ENCODE measurements at places on chromosomes 4 and X. TPM values are rescaled to one million over a fixed set of nuclear protein-coding genes. Genes with fewer than 3 reads are reported as not detected.
A peak's percentile ranks its signal among the peaks of the same experiment; 100 is the strongest.

DNA sequence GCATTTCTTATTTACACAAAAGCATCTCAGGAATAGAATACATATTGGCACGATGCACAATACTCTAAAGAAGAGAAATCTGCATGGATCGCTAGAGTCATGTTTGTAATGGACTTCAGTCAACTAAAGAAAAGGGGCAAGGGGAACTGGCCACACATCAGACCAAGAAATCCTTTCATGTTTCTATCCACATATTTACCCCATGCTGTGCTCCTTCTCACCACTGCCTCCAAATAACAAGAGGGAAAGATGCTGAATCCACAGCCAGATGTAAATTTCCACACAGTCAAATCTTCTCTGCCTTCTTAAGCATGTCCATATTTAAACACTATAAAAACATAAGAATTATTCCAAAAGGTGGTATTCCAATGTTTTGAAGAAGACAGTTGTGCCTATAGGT lies 67.6 kb downstream of the COX18 start:
- no peak for DNase-seq

- DNase-seq: no peak
Observed at GRCh38 chrX:53084863-53085262, 2.7 kb downstream of the TSPYL2 start.

The ZCCHC12 gene
- total RNA-seq: 0.05 TPM

GRCh38 chr4:133151691-133152329 lies 2.7 kb downstream of the PCDH10 start:
- DNase-seq: peak; percentile 27

DNA sequence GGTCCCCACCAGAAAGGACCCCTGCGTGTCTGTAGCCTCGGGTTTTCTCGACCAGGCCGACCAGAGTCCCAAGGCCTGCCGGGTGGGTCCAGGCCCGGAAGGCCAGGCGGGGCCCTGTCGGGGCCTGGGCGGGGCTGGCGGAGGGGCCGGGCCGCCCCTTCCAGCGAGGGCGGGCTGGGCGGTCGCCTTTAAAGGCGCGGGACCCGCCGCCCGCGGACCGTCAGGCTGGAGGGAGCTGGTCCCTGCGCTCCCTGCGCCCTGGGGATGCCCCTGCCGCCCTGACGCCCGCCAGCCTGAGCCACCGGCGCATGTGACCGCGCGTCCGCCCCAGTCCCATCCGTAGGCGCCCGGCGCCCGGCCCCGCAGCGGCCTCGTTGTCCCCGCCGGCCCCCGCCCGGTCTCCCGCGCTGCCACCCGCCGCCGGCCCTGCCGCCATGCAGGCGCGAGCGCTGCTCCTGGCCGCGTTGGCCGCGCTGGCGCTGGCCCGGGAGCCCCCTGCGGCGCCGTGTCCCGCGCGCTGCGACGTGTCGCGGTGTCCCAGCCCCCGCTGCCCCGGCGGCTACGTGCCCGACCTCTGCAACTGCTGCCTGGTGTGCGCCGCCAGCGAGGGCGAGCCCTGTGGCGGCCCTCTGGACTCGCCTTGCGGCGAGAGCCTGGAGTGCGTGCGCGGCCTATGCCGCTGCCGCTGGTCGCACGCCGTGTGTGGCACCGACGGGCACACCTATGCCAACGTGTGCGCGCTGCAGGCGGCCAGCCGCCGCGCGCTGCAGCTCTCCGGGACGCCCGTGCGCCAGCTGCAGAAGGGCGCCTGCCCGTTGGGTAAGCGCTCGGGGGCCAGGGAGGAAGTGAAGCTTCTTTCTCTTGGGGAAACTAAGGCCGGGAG lies at the start of gene HTRA3:
Gene HTRA3, plus strand, starts transcription at position 220 of the 883 bp plus-strand sequence. Its CDS starts 215 bp downstream, at position 435.
- no peak for DNase-seq

GRCh38 chr4:147822128-147822527 lies 90.2 kb downstream of the ARHGAP10 start:
- no peak for DNase-seq

GRCh38 chrX:77564823-77565222 lies 117.6 kb downstream of the FGF16 start:
- peak; percentile 8 for DNase-seq

DNA sequence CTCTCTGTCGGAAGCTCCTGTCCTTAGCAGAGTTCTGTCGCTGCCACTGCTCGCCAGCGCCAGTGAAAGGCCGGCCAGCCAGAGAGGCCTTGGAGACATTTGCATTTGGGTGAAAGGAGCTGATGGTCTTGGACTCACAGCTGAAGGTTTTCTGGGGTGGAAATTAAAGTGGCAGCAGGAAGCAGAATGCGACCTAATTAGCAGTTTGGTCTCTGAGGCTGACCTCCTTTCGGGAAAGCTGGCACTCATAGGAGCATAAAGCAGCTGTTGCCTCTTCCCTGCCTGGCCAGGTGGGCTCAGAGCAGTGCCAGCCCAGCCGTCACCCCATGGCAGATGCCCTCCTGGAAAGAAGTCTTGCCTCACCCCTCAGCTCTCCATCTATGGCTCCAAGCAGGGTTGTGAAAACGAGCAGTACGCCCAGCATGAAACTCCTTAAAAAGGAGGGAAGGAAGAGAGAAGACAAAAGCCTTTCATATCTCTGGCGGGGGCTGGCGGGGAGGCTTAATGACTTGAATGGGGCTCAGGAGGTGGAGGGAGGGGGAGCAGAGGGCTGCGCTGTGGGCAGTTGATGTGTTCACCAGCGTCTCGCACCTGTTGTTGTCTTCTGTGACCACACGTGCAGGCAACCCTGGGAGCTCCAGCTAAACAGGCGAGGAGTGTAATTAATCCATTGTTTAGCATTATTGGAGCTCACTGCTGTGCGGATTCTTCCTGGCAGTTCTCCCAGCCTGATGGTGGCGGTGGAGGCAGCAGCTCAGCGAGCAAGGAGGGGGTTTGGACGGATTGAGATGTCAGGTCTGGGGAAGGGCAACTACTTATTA lies 264.0 kb downstream of the MID1IP1 start:
- no peak for DNase-seq

DNA sequence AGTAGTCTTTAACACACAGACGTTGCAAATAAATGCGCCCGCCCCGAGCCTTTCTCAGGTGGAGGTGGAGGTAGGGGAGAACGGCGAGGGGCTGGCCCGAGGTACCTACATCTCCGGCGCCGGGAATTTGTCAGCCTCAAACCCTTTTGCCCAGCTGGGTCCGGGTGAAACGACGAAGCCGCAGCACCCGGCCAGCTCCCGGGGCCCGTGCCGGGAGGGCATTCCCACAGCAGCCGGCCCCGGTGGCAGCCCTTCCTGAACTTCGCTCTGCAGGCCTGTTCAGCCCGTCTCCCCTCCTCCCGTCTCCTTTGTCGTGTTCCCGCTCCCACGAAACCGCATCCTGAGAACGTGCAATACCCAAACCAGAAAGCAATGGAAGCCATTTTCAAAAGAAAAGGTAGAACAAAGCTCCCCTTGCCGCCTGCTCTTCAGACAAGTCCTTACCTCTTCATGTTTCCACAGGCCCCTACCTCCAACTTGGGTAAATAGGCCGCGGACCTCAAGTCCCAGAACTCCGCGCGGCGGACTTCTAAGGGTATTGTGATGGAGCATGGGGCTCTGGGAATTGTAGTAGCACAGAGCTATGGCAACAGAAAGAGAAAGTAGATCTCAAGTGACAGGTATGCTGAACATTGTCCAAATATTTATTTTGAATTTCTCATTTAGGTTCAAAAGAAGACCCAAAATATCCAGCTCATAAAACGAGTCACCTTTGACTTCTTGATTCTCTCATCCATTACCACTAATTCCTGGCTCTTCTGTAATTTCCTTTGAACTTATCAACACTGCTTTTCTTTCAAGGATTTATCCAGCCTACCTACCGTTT lies at the start of gene RBM41:
Gene RBM41, minus strand, starts transcription at position 501 of the 826 bp plus-strand sequence. Its CDS starts 49 bp downstream, at position 452.
- peak; percentile 86 for DNase-seq

- no peak for DNase-seq
Observed at GRCh38 chr4:24884902-24885301, 27.9 kb downstream of the CCDC149 start.

GRCh38 chr4:87121341-87122065 lies 98.9 kb downstream of the KLHL8 start:
- DNase-seq: no peak

DNA sequence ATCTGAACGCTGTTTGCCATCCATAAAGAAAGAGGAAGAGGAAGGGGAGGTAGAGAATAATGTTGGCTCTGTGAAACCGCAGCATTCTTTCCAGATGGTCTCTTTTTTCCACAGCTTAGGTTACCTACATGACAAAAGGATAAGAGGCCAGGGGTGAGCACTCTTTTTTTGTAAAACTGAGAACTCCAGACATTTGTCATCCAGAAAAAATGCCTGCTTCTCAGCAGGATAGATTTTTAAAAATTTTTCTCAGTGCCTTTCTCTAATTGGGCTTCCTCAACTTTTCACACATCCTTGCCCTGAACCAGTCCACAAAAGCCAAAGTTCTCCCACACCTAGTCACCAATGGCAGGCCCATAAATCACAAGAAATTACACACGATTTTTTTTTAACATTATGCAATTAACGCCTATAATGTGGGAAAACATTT lies 158.1 kb upstream of the TENM3 start:
- DNase-seq: peak; percentile 80

- DNase-seq: no peak
Observed at GRCh38 chr4:173513651-173514050, 16.4 kb downstream of the HAND2 start.

DNA sequence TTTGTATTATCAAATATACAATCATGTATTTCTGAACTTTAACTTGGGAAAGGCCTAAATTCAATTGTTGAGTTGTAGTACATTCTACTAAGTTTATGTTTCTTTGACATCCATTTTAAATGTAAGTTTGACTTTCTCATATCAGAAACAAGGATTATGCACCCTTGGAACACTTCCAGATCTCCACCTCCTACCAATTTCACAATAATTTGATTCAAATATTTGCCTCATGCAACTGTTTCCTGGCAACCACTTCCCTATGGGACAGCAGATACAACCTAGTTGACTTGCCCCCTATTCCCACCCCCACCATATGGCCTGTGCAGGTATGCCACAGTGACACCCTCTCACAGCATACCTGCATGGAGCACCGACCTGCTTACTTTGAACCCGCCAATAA lies 506.4 kb upstream of the PABPC4L start:
- no peak for DNase-seq

DNA sequence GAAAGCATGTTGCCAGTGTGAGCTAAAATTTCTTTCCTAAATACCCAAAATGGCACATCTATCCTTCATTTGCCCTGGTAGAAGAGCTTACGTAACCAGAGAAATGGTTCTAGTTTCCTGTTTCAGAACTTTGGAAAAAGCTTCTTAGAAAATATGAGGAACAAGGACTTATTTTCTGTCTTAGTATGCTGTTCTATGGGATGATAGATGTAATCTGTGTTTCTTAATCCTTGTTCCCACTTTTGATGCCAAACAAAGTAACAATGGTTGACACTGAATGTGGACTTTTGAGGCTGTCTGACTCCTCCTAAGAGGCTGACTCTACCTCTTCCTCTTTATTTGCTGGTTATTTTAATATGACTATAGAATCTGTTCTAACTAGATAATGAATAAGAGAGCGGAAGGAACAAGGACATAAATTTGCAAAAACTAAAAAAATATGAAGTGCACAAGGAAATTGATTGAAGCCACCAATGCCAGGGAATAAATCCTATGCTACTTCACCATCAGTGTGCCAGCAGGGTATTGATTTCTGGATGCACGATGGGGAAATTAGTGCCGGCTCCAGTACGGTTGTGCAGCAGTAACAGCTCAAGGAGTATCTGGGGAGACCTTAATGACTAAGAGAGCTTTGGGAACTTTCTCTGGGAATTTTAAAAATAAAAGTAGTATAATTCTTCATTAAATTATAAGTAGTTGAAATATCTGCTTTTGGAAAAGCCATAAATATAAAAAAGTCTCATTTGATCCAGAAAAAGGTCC lies 39.4 kb upstream of the TET2 start:
- no peak for DNase-seq

The FBXL5 gene
- 91.0 TPM for total RNA-seq

GRCh38 chrX:11406109-11406765 lies 113.0 kb downstream of the AMELX start:
- peak; percentile 40 for DNase-seq

- no peak for DNase-seq
Observed at GRCh38 chrX:45447331-45447730, 246.7 kb upstream of the DIPK2B start.

The ESX1 gene
- total RNA-seq: not detected

The KANTR gene
- total RNA-seq: 3.3 TPM

GRCh38 chr4:37762294-37762990 lies 64.0 kb upstream of the PGM2 start:
- DNase-seq: peak; percentile 41

The PTTG2 gene
- not detected for total RNA-seq

- peak; percentile 64 for DNase-seq
Observed at GRCh38 chrX:12929701-12930100, 23.3 kb downstream of the TLR8 start.

DNA sequence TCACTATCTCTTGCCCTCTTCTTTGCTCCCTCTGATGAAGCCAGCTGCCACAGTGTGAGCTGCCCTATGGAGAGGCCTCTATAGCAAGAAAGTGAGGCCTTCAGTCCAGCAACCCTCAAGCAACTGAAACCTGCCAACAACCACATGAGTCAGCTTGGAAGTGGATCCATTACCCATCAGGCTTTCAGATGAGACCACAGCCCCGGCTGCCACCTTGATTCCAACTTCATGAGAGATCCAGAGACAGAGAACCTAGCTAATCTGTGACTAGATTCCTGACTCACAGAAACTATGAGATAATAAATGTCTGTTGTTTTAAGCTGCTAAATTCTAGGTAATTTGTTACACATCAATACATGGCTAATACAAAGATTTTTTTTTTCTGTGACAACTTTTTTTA lies 20.4 kb upstream of the WAS start:
- DNase-seq: no peak

- DNase-seq: no peak
Observed at GRCh38 chrX:49193542-49193964, 6.4 kb downstream of the SYP start.

DNA sequence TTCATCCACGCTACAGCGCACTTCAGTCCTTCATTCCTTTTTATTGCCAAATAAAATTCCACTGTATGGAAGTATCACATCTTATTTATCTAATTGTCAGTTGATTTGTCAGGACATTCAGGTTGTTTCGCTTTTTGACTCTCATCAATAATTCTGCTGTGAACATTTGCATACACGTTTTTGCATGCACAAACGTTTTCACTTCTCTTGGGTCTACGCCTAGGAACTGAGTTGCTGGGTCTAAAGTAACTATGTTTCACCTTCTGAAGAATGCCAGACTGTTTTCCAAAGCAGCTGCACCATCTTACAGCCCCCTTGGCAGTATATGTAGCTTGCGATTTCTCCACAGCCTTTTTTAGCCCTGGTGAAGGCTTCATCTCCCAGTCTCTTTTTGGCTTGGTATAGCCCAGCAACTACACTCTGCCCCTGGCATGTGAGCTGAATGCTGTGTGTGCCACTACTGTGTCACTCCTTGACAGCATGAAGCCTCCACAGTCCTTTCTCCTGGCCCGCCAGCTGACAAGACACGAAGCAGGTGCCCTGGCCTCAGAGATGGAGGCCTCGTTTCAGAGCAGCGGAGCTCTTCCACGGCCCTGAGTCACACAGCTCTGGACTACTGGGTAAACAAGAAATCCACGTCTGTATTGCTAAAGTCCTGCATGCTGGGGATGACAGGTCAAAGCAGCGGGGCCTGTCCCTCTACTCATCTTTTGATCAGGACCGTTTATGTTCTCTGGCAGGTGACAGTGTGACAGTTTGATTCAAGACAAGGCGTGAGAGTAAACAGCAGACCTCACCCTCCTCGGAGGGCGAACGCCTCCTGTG lies 75.5 kb downstream of the NSUN7 start:
- no peak for DNase-seq

Measured in M059J (cell line).